ENCODE measurements at places on chromosomes 4 and X.

DNA sequence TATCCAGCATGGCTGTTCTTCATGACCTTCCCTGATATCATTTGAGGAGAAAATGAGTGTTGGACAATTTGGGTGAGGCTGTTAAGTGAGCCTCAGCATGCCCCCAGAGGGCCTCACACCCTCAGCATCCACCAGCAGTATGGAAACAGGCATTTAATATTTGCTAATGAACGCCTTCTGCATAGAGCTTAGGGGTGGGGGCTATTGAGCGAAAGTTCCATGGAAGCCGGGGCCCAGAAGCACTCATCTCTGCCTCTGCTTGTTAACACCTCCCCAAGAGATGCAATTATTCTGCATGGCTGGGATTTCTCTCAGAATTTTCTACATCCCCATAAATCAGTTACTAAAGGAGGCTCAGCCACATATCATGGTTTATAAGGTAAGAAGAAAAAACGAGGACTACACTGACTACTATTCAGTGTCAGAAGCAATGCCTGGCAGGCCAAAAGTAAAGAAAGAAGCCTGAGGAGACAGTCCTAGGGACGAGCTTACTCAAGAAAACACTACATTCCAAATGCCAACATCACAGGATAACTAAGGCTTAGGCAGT, 100.1 kb upstream of the MAP3K15 start:
- no peak for DNase-seq

GRCh38 chr4:2247128-2248043, 5.5 kb upstream of the HAUS3 start:
- DNase-seq = no peak

GRCh38 chr4:28360681-28361080, 1500.0 kb downstream of the STIM2 start:
- DNase-seq = no peak

- DNase-seq = no peak
These were observed 91.0 kb downstream of the BEND2 start for GRCh38 chrX:18129690-18130089.

- DNase-seq = no peak
These were observed 37.6 kb downstream of the PKD2 start for GRCh38 chr4:88045021-88045420.

- peak; percentile 97 for DNase-seq
These were observed 353.1 kb upstream of the BOD1L1 start for GRCh38 chr4:13980317-13981310.

DNA sequence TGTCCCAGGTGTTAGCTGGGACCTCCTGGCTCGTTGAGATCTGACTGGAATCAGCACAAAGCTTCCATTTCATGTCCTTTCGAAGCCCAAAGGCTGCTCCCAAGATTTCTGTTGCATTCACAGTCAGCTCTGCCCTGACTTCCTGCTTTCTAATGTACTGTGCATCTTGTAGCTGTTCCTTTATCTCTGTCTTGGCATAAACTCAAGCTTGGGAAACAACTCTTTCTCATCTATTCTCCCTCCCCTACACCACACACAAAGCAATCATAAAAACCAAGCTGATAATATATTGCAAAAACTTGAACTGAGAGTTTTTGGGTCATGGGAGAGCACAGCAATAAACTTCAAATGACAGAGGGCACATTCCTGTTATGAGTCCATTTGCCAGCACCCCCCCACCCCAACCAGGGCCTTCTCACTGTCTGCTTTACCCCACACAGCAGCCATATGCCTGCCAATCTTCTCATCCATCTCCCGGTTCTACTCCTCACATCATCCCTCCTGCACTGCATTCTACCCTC, 76.3 kb downstream of the SYNPO2 start:
- DNase-seq = peak; percentile 84

DNA sequence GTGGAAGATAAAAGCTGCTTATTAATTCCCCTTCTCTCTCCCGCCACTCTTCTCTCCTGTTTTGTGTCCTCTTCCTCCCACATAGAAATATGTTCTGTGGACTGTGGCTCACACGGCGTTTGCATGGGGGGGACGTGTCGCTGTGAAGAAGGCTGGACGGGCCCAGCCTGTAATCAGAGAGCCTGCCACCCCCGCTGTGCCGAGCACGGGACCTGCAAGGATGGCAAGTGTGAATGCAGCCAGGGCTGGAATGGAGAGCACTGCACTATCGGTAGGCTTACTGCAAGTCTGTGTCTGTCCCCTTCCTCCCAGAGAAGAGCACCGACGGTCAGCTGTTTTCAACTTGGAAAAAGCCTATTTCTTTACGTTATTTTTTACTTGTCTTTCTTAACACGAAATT, 229.1 kb downstream of the DCTD start:
- no peak for DNase-seq

- DNase-seq = peak; percentile 62
These were observed 150.1 kb upstream of the MAGEB2 start for GRCh38 chrX:30065226-30065625.

DNA sequence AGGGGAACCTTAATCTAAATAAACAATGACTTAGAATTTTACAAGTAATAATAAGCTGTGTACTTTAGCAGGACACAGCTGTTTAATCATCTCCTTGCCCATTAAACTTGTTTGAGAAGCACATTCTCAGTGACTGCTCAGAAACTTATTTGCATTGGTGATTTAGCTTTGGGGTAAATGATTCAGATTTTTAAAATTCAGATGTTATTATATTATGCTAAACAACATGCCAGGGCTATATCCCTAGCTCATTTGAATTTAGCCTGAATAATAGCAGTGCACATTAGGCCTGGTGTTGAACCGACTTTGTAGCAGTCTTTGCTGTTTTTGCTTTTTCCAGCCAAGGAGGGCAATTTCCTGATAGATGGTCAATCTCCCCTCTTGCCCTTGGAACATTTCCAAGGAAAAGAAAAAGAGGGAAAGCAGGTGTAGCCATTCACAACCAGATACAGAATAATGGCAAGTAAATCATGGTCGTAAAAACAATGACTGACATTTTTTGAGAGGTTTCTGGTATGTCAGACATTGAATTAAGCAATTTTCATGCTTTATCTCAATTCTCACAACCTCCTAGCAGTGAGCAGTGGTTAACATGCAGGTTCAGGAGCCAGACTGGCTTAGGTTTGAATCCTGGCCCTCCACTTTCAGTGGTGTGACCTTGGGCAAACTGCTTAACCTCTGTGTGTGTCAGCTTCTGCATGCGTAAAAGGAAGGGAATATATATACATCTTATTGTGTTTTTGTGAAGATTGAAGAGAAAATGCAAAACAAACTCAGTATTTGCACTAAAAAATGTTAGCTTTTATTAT, 16.8 kb downstream of the ARHGEF38 start:
- no peak for DNase-seq

- no peak for DNase-seq
These were observed 28.3 kb upstream of the UXT start for GRCh38 chrX:47687263-47687662.

- no peak for DNase-seq
These were observed 17.8 kb downstream of the JADE1 start for GRCh38 chr4:128827296-128827695.

GRCh38 chr4:2070421-2071251, 11.5 kb downstream of the NAT8L start:
- DNase-seq = no peak
